Tibial artery (tissue), 4 donors: ENCODE measurements at places on chromosomes 3 and 15.

DNA sequence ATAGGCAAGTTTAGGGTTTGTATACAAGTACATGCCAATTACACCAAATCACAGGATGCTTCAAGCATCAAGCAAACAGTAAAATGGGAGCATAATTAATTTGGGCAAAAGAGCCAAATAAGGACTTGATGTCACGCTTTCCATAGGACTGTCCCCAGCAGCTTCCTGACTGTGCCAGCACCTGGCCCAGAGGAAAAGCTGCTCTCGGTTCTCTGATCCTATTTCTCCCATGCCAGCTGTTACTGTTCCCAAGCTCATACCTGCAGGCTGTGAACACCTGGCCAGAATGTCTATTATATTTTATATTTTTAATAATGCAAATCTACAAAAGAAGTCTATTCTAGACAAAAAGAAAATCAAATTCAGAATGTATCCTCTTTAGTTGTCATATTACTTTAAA lies 12.2 kb downstream of the ZXDC start:
- no peak overlapping the region for H3K4me3 ChIP-seq
- no peak overlapping the region for H3K27ac ChIP-seq
- H3K4me1 ChIP-seq, result no peaks in the 10 kb centered on the region
- H3K36me3 ChIP-seq, result peaks cover 100% of the 10 kb centered on the region
- no peak for DNase-seq

- no peaks in the 10 kb centered on the region for H3K27me3 ChIP-seq
- DNase-seq, result no peak
- no peaks in the 10 kb centered on the region for H3K36me3 ChIP-seq
- H3K4me3 ChIP-seq, result no peak overlapping the region
- H3K4me1 ChIP-seq, result peaks cover 2% of the 10 kb centered on the region
- H3K27ac ChIP-seq, result no peak overlapping the region
Measured at GRCh38 chr3:102200126-102200525, 234.7 kb upstream of the ZPLD1 start.

DNA sequence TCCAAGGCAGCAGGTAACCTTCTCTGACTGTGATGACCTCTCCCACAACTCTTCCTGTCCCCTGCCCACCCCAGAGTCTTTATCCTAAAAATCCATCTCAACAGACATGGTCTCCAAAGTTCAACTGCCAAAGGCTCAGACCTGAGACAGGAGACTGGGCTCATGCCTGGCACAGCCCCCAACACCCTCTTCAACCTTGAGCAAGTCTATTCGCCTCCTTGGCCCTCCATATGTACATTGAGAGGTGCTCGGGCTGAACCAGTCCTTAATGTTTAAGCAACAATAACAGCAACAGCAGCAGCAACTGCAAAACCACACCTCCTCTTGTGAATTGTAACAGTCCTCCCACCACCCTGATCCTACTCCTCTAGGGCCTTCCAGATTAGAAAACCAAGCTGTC lies 9.9 kb downstream of the FAM3D start:
- H3K27ac ChIP-seq, result no peak overlapping the region
- H3K36me3 ChIP-seq, result no peaks in the 10 kb centered on the region
- H3K27me3 ChIP-seq, result peaks cover 7% of the 10 kb centered on the region
- DNase-seq, result no peak

- H3K4me3 ChIP-seq, result no peak overlapping the region
- H3K4me1 ChIP-seq, result peaks cover 17% of the 10 kb centered on the region
- no peak for DNase-seq
- H3K27ac ChIP-seq, result no peak overlapping the region
- no peaks in the 10 kb centered on the region for H3K36me3 ChIP-seq
Measured at GRCh38 chr3:29686889-29687592, 406.2 kb downstream of the RBMS3 start.

GRCh38 chr15:77416148-77416455 lies 3.8 kb downstream of the PEAK1 start:
- H3K27me3 ChIP-seq, result no peaks in the 10 kb centered on the region
- no peak overlapping the region for H3K4me3 ChIP-seq
- DNase-seq, result peak; percentile 68

DNA sequence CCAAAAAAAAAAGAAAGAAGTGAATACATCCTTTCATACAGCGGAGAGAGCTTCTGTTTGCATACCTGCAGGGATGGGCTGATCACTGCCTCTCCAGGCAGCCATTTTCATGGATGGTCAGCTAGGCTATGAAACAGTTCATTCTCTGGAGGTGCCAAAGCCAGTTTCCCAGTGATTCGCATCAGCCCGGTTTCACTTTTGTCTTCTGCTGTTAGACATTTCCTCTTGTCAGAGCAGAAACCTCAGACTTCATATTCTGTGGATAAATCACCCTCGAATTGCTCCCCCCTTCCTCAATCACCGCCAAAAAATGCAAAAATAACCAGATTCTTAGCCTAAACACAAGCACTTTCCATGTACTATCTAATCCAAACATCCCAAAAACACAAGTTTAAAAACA lies 225.6 kb downstream of the ADAMTS9 start:
- no peak for DNase-seq
- peaks cover 13% of the 10 kb centered on the region for H3K4me1 ChIP-seq
- no peak overlapping the region for H3K4me3 ChIP-seq
- H3K27me3 ChIP-seq, result no peaks in the 10 kb centered on the region
- H3K36me3 ChIP-seq, result no peaks in the 10 kb centered on the region

DNA sequence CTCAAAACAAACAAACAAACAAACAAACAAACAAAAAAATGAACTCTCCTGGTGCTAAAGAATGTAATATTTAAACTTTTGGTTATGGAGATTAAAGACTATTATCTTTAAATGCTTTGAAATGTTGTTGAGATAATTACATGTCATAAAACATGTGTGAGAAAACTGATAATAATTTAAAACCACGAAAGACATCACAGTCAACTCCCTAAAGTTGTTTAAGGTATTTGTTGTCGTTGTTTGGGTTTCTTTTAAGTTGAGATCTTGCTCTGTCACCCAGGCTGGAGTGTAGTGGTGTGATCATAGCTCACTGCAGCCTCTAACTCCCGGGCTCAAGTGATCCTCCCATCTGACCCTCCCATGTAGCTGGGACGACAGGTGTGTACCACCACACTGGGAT lies 12.0 kb downstream of the EFCAB12 start:
- H3K27ac ChIP-seq, result no peak overlapping the region
- no peaks in the 10 kb centered on the region for H3K36me3 ChIP-seq
- H3K4me3 ChIP-seq, result no peak overlapping the region
- no peak for DNase-seq
- H3K27me3 ChIP-seq, result no peaks in the 10 kb centered on the region
